ENCODE measurements at places on chromosomes 12 and 14.

DNA sequence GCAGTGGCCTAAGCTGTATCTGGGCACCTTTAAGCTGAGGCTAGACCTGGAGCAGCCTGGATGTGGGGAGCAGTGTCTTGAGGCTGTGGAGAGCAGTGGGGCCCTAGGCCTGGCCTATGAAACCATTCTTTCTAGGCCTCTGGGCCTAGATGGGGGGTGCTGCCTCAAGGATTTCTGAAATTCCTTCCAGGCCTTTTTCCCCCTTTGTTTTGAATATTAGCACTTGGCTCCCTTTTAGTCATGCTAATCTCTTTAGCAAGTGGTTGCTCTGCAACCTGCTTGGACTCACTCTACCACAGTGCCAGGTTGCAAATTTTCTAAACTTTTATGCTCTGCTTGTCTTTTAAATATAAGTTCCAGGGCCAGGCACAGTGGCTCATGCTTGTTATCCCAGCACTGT, 41.6 kb upstream of the RFX4 start:
- DNase-seq: no peak

DNA sequence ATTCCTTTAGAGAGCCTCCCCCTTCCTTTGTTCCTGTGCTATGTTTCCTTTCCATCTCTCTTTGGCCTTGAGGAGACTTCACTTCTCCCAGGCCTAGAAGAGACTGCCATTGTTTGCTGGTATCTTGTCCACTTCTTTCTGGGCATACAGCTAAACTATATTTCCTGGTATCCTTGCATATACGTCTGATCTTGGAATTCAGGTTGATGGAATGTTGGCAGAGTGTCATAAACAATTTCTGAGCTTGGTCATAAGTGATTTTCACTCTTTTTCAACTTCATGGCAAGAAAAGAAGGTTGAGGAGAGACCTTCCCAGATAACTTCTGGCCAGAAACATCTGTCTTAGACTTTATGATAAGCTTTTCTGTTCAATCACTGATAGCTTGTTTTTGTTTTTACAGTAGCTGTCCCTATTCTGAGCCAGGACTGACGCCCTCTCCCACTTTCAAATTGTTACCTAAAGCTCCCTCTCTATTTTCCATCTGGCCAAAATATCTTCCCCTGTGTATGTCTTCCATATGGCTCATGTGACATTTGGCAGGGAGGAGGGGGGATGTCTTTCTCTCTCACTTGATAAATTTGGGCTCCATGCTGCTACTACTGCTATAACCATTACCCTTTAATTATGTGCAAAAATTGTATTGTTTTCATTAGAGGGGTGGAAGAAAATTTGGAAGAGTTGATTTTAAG, 457.0 kb downstream of the ADAMTS20 start:
- DNase-seq: no peak

GRCh38 chr12:99917711-99918402, 66.9 kb downstream of the ANKS1B start:
- DNase-seq: no peak

GRCh38 chr12:94133964-94134795, 14.2 kb upstream of the PLXNC1 start:
- DNase-seq: no peak

DNA sequence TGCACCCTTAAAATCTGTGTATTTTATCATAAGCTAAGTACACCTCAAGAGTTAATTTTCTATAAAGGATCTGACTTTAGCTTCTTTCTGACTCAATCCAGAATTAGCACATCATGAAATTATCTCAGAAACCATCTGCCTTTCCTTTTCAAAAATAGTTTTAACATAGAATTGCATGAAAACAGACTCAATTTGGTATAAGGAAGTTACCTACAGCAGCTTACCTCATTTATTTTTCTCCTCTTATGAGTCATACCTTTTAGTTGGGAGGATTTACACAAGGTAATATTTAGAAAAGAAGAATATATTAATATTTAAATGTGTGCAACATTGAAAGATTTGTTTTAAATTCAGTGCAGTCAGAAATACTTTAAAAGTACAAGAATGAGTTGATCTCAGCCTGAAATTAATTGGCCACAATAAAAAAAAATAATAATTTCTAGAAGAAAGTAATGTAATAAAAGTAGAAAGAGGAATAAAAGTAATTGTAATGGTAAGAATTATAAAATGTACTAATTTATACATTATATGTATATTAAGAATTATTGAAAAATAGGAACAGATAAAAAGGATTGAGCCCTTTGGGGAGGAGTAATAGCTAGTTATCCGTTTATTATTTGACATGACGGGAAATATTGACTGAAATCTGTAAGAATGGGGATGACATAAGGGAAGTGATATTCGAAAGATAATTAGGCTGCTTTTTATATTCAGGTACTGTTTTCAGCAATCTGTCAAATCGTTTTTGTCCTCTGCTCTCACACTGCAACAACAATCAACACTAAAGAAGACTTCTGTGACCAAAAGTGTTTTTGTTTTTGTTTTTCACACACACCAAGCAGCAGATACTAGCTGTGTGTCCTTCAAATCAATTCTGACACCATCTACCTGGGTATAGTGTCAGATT, 20.5 kb downstream of the ADAM21 start:
- no peak for DNase-seq

DNA sequence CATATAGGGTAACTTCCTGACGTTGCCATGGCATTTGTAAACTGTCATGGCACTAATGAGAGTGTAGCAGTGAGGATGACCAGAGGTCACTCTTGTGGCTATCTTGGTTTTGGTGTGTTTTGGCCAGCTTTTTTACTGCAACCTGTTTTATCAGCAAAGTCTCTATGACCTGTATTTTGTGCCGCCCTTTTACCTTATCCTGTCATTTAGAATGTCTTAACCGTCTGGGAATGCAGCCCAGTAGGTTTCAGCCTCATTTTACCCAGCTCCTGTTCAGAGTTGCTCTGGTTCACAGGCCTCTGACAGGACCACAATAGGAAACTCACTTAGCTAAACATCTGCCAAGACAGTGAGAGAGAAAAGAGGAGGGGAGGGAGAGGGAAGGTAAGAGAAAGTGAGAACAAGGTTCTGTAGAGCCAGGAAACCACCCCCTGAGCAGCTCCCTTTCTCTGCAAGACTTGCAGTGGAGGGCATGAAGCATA, 64.8 kb upstream of the PLEKHG3 start:
- no peak for DNase-seq

DNA sequence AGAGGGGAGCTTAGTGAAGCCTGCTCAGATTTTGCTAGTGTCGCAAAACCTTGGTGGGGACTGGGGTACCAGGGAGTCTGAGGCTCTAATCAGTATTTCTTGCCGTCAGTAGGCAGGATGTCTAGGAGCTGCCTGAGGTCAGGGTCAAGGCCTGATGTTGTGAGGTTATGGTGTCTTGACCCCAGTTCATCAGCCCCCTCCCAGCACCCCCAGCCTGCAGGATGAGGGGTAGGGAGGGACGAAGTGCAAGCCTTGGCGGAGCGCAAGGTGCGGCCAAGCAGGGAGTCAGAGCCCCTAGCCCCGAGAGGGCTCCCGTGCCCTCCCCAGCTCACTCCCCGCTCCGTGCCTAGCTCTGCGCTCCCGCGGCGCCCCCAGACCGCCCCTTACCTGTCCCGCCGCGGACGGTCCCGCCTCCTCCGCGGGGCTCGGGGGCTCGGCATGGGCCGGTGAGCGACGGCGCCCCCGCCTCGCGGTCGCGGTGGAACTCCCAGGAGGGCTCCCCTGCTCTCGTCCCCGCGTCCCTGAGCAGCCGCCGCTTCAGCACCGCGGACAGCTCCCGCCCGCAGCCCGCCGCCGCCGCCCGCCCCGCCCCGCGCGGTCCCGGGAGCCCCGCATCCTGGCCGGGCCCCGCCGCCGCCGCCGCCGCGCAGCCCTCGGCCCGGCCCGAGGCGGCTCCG, 347 bp downstream of the SYNDIG1L start:
- DNase-seq: no peak

- DNase-seq: no peak
Measured at GRCh38 chr12:611721-612120, 51.5 kb downstream of the NINJ2 start.

DNA sequence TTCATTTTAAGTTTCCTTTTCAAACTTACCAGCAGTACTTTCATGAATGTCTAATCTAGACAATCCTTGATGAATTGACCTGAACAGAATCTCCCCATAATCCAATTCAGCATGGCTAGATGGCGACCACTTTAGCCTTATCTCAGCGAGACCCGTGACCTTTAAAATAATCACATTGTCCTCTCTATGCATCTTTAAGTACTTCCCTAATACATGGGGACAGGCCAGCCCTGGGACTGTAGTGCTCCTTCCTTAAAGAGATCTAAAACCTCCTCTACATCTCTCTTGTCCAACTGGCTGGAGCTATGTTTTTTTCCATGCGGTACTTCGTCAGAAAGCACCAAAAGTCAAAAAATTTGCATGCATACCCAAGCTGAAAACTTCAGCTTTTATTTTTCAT, 746.0 kb downstream of the VRK1 start:
- no peak for DNase-seq

DNA sequence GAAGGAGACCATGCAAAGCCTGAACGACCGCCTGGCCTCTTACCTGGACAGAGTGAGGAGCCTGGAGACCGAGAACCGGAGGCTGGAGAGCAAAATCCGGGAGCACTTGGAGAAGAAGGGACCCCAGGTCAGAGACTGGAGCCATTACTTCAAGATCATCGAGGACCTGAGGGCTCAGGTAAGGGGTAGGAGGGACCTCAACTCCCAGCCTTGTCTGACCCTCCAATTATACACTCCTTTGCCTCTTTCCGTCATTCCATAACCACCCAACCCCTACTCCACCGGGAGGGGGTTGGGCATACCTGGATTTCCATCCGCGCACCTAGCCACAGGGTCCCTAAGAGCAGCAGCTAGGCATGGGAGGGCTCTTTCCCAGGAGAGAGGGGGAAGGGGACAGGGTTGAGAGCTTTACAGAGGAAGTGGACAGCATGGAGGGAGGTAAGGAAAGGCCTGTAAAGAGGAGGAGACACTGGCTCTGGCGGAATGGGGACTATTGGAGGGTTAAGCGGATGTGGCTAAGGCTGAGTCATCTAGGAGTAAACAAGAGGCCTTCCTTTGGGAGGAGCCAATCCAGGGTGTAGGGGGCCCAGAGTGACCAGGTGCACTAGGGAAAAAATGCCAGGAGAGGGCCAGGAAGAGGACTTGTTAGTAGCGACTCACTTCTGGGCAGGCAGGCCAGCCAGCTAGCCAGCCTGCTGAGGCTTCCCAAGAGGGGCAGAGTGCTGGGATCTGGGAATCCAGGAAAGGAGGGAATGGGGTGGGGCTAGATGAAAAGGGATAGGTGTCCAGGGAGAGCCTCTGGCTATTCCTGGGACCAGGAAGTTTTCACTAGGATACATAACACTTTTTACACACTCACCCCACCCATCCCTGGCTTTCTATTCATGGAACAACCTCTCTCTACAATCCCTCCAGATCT, 754 bp downstream of the KRT18 start:
- peak; percentile 88 for DNase-seq
